H4 (cell line): ENCODE measurements at places on chromosomes 4 and X. TPM values are rescaled to one million over a fixed set of nuclear protein-coding genes. Genes with fewer than 3 reads are reported as not detected.

DNA sequence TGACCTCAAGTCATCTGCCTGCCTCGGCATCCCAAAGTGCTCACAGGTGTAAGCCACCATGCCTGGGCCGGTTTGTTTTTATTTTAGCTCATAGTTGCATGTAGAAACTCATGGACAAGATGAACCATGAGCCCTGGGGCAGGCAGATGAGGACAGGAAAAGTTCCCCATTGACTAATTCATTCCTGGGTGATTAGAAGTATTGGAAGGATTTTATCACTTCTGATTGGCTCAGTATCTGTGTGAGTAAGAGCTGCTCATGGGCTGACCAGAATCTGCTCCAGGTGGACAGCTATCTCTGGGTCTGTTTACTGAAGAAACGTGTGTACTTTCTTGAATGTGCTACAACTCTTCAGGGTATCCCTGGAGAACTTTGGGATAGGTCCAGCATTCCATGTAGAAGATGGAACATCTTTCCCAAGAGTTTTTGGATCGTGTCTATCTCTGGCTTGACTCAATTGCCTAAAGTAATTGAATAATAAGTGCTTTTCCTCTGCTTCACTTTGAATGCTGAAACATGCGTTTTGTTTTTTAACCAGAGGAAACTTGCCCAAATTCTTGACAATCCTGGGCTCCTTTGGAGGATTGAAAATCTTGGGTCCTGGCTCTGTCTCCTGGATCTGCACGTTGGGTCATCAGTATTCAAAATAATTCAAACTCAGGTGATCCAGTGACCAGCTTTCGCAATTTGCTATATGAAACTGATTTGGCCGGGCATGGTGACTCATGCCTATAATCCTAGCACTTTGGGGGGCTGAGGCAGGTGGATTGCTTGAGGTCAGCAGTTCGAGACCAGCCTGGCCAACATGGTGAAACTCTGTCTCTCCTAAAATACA lies 88.6 kb upstream of the DHRSX start:
- DNase-seq, result no peak

Gene SATL1
- not detected in 2 replicates for total RNA-seq

Gene SPON2
- 4.5 and 12.0 TPM in 2 replicates for total RNA-seq

DNA sequence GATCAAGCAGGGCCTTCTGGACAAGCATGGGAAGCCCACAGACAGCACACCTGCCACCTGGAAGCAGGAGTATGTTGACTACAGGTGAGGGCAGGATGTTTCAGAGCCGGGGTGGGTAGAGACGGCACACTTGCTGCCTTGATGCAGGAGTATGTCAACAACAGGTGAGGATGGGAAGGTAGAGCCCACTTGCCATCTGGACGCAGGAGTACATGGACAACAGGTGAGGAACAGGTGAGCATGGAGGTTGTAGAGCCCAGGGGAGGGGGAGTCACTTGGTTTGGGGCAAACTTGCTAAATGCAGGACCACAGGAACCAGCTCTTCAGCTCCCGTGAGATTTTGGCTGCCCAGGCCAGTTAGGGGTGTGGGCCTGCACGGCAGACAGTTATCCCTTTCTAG lies 12.0 kb downstream of the DKC1 start:
- no peak for DNase-seq

DNA sequence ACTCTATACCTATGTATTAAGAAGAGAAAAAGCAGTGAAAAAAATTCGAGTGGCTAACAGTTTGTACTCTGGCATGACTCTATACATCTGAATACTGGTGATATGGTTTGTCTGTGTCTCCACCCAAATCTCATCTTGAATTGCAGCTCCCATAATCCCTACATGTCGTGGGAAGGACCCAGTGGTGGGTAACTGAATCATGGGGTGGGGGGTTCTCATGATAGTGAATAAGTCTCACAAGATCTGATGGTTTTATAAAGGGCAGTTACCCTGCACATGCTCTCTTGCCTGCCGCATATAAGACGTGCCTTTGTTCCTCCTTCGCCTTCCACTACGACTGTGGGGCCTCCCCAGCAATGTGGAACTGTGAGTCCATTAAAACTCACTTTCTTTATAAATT lies 70.4 kb downstream of the LRBA start:
- no peak for DNase-seq

GRCh38 chr4:165415910-165416309 lies 37.1 kb downstream of the CPE start:
- DNase-seq, result no peak

DNA sequence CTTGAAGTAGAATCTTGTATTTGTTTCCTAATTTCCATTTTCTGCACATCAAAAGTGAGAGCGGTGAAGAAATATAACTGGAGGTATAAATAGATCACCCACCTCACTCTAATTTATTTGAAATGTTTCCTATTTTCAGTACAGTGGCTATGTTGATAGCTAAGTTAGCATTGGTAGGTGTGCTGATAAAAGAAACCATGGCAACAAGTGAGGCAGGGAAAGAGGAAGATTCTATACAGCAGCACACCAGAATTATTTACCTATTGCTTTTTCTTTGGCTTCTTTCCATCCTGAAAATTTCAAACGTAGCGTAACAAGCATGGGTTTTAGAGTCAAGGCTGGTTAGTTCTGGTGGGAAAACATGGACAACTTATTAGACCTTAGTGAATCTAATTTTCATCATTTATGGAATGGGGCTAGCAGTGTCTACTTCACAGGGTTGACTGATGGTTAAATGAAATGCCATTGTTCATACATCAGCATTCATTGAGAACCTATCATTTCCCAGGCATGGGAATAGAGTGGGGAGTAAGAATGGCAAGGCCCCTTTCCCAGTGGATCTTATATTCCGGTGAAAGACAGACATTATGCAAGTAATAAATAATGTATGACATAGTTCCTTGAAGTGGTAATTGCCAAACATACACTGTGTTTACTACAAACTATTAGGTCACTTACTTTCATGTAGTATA lies 30.6 kb upstream of the CTSO start:
- no peak for DNase-seq

DNA sequence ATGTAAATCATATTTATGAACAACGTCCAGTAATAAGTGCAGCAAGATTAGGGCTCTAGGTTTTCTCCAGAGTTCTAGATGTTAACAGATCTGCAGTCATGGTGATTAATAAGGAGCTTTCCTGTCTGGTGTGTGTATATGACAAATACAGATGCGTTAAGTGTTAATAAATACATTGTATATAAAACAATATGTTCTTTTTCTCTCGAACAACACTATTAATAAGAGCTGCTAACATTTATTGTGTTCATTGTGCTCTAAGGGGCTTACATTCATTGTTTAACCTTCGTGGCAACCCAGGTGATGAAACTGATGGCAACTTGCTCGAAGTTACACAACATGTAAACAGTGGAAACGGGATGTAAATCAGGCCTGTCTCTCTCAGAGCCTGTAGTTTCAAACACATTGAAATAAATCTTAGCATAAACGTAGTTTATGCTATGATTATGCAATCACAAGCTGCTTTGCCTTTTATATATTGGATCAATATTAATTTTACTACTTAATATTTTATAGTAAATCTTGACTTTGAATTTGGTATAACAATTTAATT lies 547 bp upstream of the CLGN start:
- peak; percentile 30 for DNase-seq

Gene CENPVL1
- total RNA-seq, result not detected in 2 replicates

GRCh38 chrX:15359701-15360100 lies 24.4 kb upstream of the PIGA start:
- DNase-seq, result no peak

Gene UBQLN2
- 6.2 and 12.4 TPM in 2 replicates for total RNA-seq

DNA sequence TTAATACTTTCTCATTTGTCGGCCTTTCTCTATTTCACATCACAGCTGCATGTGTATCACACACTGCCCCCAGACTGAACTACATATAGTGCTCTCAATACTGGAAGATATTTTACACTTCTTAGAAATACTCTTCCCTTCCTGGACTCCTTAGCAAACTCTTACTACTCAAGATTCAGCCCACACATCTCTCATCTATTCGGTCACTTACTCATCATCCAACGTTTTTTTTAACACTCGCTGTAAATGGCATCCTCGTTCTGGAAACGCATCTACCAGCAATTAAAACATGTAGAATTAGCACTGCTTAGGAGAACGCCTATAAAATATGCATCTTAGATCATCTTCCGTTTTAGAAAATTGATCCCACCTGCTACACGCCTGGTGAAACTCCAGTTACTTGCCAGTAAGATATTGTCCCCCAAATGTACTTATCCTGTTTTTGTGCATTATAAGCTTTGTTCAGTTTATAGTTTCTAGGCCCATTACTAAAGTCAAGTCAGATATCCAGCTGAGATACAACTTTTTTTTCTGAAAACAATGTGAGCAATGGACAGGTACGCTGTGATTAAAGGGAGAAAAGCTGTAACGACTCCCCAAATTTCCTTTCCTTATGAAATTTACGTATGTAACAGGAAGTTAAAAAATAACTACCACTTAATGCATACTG lies 1.0 kb downstream of the LRP2BP start:
- DNase-seq, result no peak

GRCh38 chr4:7819446-7819845 lies 120.2 kb downstream of the AFAP1 start:
- no peak for DNase-seq

GRCh38 chr4:122625156-122625555 lies 4.3 kb upstream of the IL21 start:
- no peak for DNase-seq

DNA sequence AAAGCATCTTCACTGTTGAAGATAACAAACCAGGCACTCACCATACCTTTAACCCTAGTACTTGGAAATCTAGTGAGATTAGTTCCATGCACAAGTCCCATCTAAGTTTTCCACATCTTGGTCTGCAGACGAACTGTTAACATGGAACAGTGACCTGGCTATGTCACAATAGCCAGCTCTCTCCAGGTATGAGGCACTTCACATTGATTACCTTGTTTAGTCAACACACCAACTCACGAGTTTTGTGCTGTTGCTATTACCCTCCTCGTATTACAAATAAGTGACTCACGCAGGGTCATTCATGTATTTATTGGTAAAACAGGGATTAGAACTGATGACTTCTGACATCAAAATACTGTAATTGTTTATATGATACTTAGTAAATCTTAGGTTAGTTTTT lies 36.4 kb upstream of the FRAS1 start:
- DNase-seq, result no peak

- DNase-seq, result no peak
Observed at GRCh38 chr4:15847746-15848145, 69.6 kb downstream of the CD38 start.

- DNase-seq, result no peak
Observed at GRCh38 chr4:2619459-2619858, 83.0 kb downstream of the FAM193A start.

DNA sequence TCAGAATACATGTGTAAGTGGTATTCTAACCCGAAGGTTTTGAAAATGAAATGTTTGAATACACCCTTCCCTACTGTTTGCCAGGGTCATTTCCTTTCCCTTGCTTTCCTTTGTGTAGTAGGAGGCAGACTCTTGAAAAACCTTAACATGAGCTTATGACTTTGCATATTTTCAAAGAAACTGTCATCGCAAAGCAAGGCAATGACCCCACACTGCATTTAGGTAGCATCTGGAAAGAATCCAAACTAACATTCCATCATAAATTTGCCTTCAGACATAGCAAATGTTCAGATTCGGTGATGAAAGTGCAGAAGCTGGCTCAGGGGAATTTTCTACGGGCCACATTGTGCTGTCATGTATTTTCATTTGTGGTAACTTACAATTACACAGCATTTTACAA lies 32.3 kb downstream of the SH2D1A start:
- no peak for DNase-seq

- no peak for DNase-seq
Observed at GRCh38 chr4:183760326-183760725, 101.2 kb downstream of the TRAPPC11 start.

Gene AR
- 6.5 and 7.6 TPM in 2 replicates for total RNA-seq

DNA sequence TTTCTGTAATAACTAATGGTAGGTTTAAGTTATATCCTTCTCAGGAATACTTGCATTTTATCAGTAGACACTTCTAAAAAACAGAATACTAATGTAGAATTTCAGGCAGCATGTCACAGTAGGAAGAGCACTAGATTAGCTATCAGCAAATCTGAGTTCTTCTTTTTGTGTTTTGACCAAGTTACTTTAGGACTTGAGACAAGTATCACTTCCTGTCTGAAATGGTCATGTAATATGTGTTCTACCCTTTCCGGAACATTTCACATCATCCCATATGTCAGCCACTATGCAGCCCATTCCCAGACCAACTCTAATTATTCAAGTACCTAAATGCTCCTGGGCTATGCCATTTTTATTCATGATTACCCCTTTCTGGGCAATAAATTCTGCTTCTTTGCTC lies 401.8 kb upstream of the RPS6KA3 start:
- no peak for DNase-seq

Gene FAM114A1
- 89.3 and 118 TPM in 2 replicates for total RNA-seq

Gene CTSO
- 8.1 and 9.6 TPM in 2 replicates for total RNA-seq

Gene OCRL
- total RNA-seq, result 17.7 and 18.5 TPM in 2 replicates

DNA sequence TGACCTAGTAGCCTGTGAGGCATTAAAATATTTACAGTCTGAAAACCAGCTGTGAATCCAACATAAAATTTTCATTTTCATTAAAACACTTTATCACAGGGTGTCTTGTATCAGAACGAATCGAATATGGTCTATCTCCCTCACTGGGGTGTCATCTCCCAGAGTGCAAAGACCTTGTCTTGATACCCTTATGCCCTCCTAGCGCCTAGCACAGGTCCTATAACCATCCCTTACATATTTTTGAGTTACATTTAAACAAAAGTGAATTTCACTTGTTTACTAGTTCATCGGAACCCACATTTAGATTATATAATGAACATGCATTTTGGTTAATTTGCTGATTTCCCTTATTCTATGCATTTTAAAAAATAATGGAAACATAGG lies 14.0 kb downstream of the DIPK2B start:
- no peak for DNase-seq

GRCh38 chr4:125836597-125837195 lies 521.9 kb downstream of the FAT4 start:
- peak; percentile 6 for DNase-seq

GRCh38 chr4:136476753-136477152 lies 1055.5 kb downstream of the PCDH18 start:
- DNase-seq, result no peak

DNA sequence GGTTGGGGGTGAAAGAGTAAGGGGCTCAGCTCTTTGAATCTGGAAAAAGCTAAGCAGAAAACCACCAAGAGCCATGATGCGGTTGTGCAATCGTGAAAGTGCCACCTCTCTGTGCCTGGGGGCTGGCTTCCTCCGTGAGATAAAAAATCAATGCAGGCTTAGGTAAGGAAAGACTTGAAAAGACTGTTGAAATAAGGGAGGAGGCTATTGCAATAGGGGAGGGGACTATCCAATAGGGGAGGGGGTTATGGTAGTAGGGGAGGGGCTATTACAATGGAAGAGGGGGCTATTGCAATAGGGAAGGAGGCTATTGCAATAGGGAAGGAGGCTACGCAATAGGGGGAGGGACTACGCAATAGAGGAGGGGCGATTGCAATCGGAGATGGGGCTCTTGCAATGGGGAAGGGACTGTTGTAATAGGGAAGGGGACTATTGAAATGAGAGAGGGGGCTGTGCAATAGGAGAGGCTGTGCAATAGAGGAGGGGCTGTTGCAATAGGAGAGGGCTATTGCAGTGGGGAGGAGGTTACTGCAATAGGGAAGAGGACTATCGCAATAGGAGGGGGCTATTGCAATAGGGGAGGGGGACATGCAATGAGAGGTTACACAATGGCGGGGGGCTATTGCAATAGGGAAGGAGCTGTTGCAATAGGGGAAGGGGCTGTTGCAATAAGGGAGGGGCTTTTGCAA lies 162.3 kb upstream of the PSAPL1 start:
- no peak for DNase-seq
